Stimulated activated CD4-positive, alpha-beta T cell treated with anti-CD3 and anti-CD28 coated beads, Interleukin-15, amount 100 ng/mL, for 48 hours (primary cell): ENCODE measurements at places on chromosomes 6 and 20.

DNA sequence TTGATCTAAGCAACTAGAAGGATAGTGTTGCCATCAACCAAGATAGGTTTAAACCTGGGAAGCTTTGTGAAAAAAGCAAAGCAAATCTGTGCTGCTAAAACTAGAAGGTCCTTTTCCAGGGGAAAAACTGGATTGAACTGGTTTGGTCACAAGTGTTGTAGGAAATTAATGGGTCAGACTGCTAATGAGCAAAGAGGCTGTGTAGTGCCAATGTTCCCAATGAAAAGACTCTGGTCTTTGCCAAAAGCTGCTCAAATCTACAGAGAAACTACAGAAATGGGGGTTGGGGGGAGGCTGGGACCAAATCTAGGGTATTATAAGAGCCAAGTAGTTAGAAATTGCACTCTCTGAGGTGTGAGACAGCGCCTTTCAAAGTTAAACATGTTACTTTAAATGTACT, 85.0 kb downstream of the PLCG1 start:
- no peak for DNase-seq

GRCh38 chr20:45968081-45968671, 3.8 kb downstream of the ZNF335 start:
- DNase-seq: no peak

DNA sequence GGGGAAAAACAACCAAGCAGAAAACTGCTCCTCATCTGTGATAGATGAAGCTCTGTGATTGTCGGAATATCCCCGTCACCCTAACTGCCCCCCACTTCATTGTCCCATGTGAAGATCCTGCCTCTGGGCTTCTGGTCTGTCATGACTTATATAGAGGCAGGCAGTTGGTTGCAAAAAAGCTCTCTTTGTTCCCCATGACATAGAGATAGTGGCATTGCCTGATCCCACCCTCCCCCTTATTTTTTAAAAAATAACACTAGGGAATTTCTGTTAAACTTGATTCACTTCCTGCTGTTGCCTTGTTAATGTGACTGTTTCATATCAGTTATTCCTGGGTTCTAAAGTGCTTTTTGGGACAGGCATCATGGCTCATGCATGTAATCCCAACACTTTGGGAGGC, 203.1 kb downstream of the JARID2 start:
- DNase-seq: no peak

DNA sequence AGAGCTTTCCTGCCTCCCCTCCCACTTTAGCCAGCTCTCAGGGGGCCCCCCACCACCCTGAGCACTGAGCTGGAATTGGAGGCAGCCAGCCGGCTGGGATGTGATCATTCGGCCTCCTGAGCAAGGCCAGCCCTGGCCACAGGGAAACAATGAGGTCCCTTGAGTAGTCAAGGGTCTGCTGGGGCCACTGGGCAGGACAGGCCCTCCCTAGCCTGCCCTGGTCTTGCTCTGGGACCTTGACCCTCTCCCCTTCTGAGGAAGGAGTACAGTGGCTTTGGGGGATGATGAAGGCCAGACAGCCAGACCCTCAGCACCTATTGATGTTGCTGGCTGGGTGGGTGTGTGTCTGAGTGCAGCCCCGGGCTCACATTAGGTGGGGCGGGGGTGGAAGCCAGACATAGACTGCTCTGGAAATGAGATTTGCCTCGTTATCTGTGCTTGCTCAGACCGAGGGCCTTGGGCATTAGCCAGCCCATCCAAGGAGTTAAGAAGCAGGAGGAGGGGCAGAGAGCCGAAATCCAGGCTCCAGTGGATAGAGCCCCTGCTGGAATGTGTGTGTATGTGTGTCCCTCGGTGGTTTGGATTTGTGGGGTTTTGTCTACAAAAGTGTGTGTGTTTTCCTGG, 21.3 kb downstream of the CD40 start:
- DNase-seq: no peak

GRCh38 chr6:19312241-19312978, 524.8 kb upstream of the ID4 start:
- DNase-seq: no peak

DNA sequence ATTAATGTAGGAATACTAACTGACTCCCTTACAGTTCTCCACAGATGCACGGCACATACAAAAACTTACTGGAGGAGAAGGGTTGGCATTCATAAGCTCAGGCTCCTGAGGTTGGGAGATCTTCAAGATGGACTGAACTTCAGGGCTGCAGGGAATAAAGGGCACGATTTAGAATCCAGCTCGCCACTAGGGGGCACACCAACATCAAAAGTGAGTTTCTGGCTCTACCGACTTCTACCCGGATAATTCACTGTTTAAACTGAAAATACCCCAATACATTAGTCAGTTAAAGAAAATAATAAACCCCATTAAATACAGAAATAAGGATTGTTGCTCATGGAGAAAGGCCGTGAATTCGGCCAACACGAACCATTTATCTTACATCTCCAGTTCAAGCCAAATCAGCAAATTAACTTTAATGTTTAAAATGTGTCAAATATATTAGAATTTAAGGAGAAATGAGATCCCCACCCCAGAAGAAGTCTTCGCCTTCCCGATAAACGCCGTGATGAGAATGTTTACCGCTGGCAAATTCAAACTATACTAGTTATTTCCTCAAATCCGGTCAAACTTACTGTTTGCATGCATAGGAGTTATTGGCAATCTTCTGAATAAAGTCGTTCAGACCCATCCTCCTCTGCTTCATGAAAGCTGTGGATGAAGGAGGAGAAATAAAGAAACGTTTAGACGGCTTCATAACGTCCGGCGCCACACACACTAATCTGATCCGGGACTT, 121.7 kb upstream of the SLC2A12 start:
- DNase-seq: peak; percentile 72

GRCh38 chr20:48298851-48299484, 513.7 kb upstream of the SULF2 start:
- DNase-seq: no peak
